ENCODE measurements at places on chromosomes 13 and 19.

DNA sequence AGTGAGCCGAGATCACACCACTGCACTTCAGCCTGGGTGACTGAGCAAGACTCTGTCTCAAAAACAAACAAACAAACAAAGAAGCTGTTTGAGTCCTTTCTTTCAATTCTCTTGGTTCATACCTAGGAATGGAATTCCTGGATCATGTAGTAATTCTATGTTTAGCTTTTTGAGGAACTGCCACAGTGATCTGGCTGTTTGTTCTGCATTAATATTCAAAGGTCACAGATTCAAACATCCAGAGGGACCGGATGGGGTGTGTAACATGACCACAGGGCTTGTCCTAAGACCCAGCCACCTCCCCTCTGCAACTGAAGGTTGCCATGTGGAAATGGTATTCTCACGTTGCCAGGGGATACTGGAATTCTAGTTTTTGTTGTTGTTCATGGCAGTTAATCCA is 10.2 kb downstream of the COLGALT1 start:
- DNase-seq = no peak

DNA sequence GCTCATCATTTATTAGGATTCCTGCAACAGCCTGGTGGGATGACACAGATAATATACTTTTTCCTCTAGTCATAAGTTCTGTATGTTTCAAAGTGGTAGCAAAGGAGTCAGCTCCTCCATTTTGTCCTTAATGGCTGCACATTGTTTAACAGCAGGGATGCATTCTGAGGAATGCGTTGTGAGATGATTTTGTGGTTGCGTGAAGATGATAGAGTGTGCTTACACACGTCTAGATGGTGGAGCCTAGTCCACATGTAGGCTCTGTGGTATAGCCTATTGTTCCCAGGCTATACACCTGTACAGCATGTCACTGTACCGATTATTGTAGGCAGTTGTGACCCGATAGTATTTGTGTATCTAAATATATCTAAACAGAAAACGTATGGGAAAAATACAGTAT is 4.6 kb downstream of the SMARCA4 start:
- DNase-seq = no peak

GRCh38 chr13:37090912-37091311 is 14.6 kb downstream of the CSNK1A1L start:
- DNase-seq = no peak

- no peak for DNase-seq
Observed at GRCh38 chr13:76715621-76716020, 170.6 kb downstream of the KCTD12 start.

- DNase-seq = no peak
Observed at GRCh38 chr13:110214637-110215036, 92.3 kb downstream of the COL4A1 start.

DNA sequence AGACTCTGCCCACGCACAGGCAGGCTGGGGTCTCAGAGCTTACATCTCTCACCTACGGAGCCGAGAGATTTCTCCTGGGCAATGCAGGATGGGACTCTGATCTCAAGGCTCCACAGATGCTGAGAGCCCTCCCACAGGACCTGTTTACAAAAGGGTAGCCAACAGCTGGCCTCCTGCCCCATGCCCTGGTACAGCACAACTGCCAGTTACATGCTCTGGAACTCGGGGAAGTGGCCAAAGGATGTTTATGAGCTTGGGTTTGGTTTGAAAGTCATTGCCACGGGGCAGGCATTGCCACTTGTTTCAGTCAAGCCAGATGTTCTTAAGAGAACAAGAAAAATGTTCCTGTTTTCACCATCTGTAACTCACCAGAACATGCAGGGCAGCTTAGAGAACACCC is 3.5 kb downstream of the DHRS12 start:
- no peak for DNase-seq

DNA sequence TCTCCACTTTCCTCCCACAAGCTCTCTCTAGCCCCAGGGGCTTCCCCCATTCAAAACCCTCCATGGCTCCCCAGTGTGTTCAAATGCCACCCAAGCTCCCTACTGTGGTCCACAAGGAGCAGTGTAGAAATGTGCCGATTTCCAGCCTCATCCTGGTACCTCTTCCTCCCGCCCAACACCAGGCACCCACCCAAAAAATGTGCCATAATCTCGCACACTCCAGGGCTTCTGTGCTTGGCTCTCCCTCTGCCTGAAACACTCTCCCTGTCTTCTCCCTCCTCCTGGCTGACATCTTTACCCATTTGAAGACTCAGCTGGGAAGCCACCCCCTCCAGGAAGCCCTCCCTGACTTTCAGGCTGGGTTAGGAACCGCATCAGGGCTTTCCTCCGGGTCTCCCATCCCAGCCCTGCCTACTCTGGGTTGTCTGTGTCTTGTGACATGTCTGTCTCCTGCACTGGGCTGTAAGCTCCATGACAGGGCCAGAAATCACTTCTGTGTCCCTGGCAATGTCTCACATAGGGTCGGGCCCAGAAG is 16.6 kb upstream of the MEIS3 start:
- no peak for DNase-seq

DNA sequence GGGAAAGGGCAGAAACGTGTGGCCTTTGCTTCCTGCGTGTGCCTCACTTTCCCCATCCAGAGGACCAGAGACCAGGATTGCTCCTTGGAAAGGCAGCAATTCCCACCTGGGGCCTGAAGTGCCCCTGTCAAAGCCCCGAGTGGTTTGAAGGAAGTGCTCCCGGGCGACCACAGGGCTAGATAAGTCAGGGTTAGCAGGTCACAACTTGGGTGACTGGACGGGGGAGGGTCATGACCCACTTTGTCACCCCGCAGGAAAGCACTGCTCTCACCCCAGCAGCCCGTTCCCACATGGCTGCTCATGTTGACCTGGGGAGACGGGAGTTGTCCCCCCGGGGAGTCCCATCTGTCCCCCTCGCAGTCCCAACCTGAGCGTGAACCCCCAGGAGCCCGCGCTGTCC is 459 bp downstream of the PRAM1 start:
- no peak for DNase-seq

Measured in activated T-helper 1 cell treated with anti-CD3 and anti-CD28 coated beads, Interleukin-2, amount 50 U/mL, for 16 hours (primary cell).